Activated T-cell treated with anti-CD3 and anti-CD28 coated beads for 48 hours (primary cell): ENCODE measurements at places on chromosomes 1 and 21.

DNA sequence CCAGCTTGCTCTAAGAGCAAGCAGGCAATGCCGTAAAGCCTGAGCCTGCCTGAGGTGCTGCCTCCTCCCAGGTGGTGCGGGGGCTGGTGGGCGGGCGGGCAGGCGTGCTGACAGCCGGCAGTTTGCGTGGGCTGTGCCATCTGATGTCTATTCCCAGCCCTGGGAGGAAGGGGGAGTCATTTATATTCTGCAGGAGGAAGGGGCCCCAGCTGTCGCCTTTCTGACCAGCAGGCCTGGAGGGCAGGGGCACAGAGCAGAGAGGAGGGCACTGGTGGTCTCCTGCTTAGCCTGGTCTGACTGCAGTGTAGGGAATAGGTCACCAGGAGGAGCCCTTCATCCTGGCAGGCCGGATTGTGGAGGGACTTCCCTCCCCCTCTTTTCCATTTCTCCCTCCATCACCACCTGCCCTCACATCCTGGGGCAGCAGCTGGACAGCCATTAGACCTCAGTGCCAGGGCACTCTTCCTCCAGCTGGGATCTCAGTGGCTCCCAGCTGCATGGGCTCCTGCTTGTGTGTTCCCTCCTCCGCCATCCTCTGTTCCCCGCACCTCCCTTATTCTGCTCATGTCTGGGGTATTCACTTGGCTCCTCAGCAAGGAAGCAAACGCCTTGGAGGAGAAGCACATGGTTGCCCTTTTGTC, 4.4 kb downstream of the CYB561D1 start:
- no peak for DNase-seq

- no peak for DNase-seq
Observed at GRCh38 chr1:6870086-6870485, 84.8 kb downstream of the CAMTA1 start.

- DNase-seq = no peak
Observed at GRCh38 chr1:169538998-169539871, 47.0 kb downstream of the F5 start.

DNA sequence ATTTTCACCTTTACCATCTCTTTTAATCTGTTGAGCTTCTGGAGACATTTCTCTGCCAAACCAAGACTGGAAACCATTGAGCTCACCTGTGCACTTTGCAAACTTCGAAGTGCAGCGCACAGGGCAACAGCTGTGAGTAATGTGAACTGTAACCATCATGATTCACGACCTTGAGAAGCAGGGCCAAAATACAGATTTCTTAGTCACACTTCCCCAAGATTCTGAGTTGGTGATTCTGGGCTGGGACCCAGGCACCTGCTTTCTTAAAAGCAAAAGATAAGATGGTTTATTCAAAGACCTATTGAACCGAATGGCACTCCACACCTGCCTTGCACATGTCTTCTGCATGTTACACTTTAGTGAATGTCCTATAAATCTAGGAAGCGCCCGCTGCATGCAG, 10.2 kb downstream of the AGTRAP start:
- DNase-seq = no peak

GRCh38 chr1:13807209-13807608, 107.2 kb downstream of the PRDM2 start:
- DNase-seq = no peak

DNA sequence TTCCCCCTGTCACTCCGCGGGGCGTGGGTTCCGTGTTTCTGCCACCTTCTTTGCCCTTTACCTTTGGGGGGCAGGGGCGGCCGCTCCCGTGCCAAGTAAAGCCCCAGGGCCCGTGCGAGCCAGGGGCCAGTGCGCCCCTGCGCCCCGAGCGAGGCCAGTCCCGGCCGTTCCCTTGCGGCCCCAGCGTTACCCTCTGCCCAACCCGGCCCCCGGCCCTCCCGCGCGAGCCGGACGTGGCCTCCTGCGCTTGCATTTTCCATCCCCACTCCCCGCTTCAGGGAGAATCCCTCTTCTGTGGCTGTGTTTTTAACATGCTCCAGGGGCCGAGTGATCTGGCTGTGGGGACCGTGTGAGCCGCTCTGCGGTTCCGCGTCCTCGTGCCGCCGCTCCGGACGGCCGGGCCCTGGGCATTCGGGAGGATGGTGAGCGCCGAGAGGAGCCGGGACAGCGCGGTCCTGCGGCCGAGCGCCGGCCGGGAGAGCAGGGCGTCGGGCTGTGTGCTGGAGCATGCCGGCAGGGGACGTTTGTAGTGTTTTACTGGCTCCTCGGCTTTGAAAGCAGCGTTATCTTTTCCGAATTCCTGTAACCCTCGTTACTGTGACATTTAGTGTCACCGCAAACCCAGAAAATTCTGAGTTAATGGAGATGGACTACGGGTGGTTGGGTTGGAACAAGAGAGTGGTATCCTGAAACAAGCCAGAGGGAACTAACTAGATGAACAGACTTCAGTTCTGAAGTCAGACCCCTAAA, 1.0 kb downstream of the GALNT2 start:
- no peak for DNase-seq

DNA sequence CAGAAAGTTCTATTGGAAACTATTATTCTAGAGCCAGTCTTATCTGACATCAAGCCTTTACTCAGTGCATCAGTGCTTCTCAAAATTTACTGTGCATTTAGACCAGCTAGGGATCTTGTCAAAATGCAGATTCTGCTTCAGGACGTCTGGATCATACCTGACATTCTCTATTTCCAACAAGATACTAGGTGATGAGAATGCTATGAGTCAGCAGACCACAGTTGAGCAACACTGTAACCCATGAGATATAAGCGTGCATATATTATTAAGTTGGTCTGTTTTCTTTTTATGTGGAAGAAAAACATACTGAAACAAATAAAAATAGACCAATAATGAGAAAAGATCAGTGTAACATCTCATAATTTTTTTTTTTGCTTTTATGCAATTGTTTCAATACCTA, 40.4 kb upstream of the KCNH1 start:
- DNase-seq = no peak

DNA sequence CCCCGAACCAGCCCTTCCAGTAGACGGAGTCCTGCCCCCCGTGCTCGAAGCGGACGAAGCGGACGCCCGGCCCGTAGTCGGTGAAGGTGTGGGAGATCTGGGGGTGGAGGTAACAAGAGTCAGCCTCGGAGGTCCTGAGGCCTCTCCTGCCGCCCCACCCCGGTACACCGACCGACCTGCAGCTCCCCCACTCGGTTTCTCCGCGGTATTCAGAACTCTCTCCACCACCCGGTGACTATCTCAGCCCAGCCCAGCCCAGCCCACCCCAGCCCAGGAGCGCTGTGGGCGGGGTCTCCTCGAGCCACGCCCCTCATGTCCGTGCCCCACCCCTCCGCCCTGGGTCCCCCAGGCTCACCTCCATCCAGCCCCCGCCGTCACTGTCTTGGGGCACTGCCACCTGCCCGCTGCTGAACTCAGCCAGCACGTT, 5.5 kb downstream of the FBXO2 start:
- DNase-seq = peak; percentile 41

GRCh38 chr1:147109762-147110161, 62.5 kb downstream of the PRKAB2 start:
- no peak for DNase-seq

- DNase-seq = no peak
Observed at GRCh38 chr1:236403905-236404696, 10.0 kb downstream of the EDARADD start.

DNA sequence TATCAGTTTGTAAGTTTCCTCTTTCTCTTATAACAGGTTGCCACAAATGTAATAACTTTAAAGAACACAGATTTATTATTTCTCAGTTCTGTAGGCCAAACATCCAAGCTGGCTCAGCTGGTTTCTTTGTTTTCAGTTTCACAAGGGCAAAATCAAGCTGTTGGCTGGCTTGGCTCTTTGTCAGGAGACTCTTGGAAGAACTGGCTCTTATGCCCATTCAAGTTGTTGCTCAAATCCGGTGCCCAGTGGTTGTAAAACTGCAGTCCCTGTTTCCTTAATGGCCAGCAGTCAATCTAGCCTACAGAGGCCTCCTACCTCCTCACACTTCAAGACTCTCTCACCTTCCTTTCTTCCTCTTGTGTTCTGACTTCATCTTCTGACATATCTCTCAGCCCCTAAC, 1171.0 kb downstream of the MRPL39 start:
- DNase-seq = no peak

- no peak for DNase-seq
Observed at GRCh38 chr1:37394574-37395464, 79.6 kb upstream of the ZC3H12A start.

GRCh38 chr1:47643306-47644211, 205.7 kb downstream of the FOXD2 start:
- no peak for DNase-seq

- DNase-seq = no peak
Observed at GRCh38 chr1:208942394-208943130, 641.0 kb upstream of the CAMK1G start.
